Fibroblast of mammary gland (primary cell): ENCODE measurements at places on chromosomes 4 and X.

GRCh38 chrX:369563-370101, 17.1 kb downstream of the PPP2R3B start:
- no peak for DNase-seq

DNA sequence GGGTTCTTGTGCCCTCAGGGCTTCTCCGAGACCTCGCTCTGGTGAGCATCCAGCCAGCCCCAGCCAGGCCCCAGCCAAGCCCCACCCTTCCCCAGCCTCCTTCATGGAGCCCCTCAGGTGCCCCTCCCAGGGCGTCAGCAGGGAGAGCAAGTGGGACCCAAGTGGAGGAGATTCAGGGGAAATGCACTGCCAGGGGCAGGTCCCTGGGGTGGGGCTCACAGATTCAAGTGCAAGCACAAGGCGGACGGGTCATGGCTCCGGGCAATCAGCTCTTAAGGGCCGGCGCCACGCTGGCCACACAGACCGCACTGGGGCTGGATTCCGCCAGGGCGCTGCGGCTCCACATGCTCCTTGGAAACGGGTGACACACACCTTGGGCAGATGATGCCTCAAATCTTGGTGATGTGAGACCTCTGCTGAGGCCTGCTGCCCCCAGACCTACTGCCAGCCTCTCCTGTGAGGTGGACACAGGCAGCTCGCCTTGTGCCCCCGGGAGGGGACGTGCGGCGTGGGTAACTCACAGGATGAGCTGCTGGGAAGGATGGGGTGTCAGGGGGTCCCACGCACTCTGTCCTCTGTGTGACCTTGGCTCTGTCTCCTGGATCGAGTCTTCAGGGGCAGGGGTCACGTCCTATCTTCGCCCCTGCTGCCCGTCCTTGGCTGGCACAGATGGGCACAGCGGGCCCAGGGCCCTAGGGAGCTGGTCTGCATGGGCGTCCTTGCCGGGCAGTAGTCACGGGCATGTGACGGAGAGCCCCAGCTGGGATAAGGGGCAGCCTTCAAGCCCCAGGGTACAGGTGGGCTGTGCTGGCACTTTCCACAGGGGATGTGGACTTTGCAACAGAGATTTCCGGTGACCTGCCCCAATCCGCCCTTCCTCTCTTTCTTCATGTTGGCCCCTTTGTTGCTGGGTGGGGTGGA, 17.1 kb downstream of the NAT8L start:
- no peak for DNase-seq

GRCh38 chr4:54540931-54541330, 116.8 kb upstream of the KIT start:
- no peak for DNase-seq

DNA sequence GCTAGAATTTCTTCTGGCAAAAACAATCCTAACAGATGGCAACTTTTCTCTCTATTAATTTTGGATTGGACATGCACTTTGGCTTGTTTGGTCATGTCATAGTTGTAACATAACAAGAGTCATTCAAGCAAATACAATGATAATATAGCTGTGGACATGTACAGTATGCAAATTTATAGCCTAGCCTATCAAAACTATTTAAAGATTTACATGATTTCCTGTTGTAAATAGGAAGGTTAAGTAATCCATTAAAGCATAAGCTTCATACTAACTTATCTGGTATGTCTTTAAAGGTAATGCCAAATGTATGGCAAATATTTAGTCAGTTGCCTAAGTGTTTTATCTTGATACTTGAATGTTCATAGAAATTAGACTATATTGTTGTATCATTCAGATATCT, 45.3 kb downstream of the RPA4 start:
- no peak for DNase-seq

DNA sequence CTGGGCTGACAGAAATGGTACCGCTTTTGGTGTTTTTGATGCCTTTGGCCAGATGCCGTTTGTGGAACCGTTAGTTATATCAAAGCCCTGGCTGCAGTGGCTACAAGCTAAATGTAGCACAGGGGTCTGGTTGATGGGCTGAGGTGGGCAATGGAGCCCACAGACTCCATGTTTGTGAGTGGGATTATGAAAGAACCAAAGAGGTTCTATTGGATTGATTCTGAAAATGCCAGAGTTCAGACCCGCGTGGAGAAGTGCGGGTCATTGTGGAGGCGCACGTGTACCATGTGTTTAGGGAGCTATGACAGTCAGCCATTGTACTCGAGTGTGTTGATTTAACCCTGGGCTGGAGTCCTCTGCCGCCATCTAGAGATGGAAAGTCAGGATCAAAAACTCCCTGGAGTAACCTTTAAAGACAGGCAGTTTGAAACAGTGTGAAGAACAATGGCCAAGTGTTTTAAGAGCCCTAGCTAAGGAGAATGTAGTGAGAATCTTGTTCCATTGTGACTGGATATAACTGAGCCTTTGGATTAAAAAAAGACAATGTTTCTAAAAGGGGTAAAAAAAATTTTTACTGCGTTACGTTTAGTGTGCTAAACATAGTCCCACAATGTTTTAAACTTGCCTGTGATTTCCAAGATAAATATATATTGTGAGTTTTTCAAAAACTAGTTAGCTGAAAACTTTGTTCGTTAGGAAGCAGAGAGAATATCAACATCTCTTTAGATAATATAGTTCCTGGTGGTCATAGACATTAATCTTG, 12.7 kb downstream of the ART3 start:
- peak; percentile 73 for DNase-seq

GRCh38 chr4:141599853-141600252, 36.5 kb upstream of the IL15 start:
- DNase-seq, result peak; percentile 39

DNA sequence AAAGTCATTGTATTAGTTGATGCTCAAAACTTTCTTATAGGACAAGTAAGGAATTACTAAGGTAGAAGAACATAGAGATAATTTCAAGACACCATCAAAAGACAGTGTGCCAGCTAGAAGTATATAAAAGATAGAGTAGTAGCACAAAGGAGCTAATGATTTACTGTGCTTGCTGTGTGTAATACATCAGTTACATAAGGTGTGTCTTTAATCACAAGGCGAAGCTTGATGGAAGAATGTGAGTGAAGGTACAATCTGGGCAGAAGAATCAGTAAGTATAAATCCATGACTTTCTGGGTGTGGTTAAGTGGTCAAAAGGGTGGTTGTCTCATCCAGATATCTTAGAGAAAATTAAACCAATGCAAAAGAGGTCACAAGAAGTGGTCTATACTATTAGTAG, 95.1 kb upstream of the BOD1L1 start:
- no peak for DNase-seq

GRCh38 chr4:123835831-123836590, 439.4 kb downstream of the SPRY1 start:
- DNase-seq, result no peak

- no peak for DNase-seq
These were observed 133.8 kb upstream of the NKX1-1 start for GRCh38 chr4:1539859-1540600.
